ENCODE measurements at places on chromosomes 4 and X.

DNA sequence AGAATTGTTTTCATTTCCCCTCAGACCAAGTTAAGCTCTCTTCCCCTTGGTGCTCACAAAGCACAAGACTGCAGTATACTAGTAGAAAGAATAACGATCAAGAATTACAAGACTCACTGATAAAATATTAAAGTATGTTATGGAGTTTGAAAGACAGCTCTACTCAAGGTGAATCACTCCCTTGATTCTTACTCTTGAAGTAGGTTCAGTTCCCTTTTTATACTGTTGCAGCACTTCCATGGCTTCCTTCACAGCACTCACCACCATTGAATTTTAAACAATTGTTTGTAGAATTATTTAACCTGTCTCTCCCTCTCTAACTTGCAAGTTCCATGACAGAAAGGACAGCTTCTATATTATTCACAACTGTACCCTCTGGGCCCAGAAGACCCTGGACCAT lies 42.2 kb downstream of the CASK start:
- no peak for DNase-seq

DNA sequence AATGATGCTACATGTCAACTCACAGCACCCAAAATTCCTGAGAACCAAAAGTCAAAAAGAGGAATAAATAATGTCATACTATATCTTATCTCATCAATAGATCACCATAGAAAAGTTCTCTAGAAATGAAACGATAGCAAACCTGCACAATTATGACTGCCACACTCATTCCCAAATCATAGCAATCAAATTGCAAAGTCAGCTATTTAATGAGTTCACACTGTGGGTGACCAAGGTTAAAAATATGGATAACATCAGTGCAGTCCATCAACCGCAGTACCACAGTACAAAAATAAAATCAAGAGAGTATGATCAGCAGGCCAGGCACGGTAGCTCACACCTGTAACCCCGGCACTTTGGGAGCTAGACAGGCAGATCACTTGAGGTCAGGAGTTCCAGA lies 62.3 kb downstream of the ATRX start:
- DNase-seq, result no peak

DNA sequence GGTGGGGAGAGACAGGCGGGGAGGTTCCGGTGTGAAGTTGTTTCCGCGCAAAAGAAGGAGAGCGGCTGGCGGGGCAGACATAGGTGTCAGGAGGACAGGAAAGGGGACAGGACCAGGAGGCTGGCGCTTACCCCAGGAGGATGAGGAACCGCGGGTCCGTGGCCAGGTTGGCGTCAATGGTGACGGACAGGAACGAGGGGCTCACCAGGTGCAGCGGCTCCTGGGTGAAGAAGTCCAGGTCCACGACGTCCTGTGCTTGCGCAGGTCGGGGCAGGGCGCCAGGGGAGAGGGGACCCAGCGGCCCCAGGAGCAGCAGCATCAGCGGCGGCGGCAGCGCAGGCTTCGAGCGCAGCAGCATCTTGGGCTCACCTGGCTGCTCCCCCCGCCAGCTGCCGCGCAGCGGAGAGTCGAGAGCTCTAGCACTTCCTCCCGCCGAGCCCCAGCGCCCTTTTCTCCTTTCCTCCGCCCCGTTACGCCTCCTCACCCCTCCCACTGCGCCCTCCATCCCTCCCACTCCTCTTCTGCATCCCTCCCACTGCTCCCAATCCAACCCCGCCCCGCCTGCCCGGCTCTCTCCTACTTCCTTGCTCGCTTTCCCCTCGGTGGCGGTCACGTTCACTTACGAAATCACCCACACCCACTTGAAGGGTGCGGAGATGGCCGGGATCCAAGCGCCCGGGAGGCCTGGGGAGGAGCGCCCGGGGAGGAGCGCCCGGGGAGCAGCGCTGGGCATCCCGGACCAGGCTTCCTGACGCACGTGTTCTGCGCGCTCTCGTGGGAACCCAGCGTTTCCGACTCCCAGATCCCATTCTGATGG lies at the start of gene HPSE:
Gene HPSE (minus strand): TSS at position 424 of the 817 bp plus-strand sequence. CDS start 66 bp downstream, at position 358.
- peak; percentile 65 for DNase-seq

DNA sequence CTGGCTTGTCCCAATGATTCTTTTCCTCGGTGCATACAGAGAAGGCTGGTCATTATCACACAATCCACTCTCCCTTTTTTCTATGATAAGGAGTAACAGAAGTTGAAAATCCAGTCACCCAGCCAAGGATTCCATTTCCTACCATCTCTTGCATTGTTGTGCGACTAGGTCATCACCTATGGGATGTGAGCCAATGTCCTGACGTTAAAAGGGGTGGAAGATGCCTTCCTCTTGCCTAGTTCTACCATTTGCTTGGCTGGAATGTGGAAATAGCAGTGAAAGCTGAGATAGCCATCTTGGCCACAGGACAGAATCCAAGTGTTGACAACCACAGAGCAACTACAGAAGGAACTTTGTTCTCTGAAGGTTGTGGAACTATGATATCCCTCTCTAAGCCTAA lies 132.2 kb upstream of the KIT start:
- no peak for DNase-seq

DNA sequence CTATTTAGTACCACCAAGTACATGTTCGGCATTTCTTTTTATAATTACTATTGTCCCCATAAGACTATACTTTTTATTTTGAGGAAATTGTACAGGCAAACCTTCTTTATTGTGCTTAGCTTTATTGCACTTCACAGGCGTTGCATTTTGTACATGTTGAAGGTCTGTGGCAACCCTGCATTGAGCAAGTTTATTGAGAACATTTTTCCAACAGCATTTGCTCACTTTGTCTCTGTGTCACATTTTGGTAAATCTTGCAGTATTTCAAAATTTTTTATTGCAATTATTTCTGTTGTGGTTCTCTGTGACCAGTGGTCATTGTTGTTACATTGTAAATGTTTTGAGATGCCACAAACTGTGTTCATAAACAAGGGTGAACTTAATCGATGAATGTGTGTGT lies 10.8 kb upstream of the CXCL5 start:
- no peak for DNase-seq

GRCh38 chrX:10938365-10938923 lies 172.7 kb upstream of the HCCS start:
- DNase-seq, result no peak

DNA sequence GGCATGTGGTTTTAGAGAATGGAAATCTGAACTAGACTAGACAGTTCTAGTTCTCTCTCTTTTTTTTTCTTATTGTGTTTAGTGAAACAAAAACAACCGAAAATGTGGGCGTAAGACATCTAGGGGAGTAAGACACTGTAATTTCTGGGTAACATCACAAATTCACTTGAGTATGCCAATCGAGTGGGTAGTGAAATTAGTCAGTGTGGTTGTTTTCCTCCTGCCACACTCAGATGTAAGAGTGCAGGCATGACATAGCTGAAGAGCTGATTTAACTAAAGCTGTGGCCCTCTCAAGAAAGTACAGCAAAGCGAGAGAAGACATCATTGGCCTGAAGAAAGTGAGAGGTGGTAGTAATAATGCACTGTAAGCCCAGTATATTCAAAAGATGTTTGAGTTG lies 1585.3 kb upstream of the AGA start:
- no peak for DNase-seq

DNA sequence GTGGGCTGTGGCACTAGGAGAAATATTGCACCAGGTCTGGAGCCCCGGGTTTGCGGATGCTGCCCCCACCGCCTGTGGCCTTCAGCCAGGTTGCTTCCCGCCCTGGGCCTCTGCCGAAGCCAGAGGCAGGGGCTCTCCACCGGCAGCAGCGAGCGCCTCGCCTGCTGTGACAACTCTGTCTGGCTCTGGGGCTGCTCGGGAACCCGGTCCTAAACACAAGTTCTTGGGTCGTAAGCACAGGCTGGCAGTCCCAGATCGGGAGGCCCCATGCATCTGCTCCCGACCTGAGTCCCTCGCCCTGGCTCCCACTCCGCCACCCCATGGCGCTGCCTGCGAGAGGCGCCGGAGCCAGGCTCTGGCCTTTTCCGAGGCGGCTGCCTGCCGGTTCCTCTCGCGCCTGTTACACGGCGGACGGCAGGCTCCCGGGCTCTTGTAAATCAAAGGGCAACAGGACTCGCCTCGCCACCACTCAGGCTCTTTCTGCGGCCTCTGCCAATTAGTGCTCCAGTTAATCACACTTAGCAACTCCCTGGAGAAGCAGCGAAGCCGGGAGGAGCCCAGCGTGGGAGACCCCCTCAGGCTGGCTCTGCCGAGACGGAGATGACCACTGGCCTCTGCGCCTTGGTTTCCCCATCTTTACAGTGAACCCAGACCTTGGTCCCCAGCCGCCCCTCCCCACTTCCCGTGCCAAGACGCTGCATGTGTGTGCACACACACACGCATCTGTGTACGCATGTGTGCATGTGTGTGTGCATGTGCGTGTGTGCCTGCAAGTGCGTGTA lies 109.2 kb downstream of the DCTD start:
- DNase-seq, result no peak

- DNase-seq, result no peak
Observed at GRCh38 chr4:168711197-168712140, 214.6 kb downstream of the PALLD start.

DNA sequence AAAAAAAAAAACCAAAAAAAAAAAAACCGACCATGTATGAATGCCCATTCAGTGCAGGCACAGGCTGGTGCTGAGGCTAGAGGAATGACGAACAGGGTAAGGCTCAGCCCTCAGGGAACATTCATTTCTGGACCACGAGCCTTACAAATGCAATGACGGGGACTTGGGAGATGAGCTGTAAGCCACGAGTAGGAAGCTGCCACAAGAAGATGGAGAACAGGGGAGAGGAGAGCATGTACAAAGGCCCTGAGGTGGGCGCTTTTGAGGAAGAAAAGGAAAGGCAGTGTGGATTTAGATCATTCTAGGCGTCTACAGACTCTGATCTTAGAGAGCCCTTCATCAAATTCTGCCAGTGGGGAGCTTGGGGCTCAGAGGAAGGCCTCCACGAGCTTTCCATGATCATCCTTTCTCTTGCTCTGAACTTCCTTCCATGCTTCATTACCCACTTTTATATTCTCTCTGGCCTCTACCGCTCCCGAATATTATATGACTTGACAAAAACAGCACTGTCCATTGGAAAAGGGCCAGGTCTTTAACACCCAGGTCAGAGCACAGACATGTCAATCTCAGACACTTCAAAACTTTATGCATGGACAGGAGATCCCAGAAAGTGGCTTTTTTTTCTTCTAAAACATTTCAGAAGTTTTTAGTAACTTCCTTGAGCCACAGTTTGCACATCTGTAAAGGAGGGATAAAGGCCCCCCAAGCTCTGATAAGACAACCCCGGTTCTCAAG lies 3.3 kb upstream of the ZNF518B start:
- DNase-seq, result no peak

GRCh38 chr4:156378033-156378665 lies 424.5 kb upstream of the CTSO start:
- no peak for DNase-seq

DNA sequence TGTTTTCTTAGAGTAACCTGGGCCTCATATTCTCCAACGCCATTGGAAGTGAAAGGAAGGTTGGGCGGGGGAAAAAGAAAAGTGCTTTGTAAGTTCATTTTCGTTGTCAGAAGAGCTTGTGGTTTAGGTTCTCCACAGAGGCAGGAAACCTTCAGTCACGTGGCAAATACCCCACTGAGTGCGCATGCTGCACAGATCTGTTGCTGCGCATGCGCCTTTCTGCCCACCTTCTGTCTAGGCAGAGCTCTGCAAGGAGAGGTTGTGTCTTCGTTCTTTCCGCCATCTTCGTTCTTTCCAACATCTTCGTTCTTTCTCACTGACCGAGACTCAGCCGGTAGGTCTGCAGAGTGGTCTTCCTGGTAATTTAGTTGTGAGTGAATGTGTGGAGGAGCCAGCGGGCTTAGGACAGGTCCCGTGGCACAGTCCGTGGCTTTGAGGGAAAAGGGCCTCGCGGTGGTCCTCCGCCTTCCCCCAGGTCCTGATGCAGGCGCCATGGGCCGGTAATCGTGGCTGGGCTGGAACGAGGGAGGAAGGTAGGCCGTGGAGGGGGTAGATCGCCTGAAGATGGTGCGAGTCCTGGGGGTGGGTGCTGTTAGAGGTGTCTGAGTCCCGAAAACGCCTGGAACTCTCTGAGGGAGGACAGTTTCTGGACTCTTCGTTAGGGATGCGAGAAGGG lies at the start of gene PAGE5:
Gene PAGE5 (plus strand): TSS at position 228 of the 676 bp plus-strand sequence. CDS start 1,037 bp downstream, outside the sequence.
- DNase-seq, result peak; percentile 10

DNA sequence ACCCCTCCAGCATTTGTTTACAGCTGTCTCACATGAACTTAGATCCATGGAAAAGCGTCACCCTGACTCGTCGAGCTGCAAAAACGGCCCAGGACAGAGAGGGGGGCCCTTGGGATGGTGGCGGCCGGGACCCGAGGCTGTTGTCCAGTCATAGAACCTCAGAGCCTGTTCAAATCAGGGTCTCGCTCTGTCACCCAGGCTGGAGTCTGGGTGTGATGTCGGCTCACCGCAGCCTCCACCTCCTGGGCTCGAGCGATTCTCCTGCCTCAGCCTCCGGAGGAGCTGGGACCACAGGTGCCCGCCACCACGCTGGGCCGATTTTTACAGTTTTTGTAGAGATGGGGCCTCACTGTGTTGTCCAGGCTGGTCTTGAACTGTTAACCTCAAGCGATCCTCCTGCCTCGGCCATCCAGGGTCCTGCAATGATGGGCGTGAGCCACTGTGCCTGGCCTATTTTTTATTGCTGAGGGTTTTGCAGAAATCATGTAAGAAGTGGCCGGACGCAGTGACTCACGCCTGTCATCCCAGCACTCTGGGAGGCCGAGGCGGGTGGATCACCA lies 42.6 kb upstream of the PPP2R3B start:
- no peak for DNase-seq

DNA sequence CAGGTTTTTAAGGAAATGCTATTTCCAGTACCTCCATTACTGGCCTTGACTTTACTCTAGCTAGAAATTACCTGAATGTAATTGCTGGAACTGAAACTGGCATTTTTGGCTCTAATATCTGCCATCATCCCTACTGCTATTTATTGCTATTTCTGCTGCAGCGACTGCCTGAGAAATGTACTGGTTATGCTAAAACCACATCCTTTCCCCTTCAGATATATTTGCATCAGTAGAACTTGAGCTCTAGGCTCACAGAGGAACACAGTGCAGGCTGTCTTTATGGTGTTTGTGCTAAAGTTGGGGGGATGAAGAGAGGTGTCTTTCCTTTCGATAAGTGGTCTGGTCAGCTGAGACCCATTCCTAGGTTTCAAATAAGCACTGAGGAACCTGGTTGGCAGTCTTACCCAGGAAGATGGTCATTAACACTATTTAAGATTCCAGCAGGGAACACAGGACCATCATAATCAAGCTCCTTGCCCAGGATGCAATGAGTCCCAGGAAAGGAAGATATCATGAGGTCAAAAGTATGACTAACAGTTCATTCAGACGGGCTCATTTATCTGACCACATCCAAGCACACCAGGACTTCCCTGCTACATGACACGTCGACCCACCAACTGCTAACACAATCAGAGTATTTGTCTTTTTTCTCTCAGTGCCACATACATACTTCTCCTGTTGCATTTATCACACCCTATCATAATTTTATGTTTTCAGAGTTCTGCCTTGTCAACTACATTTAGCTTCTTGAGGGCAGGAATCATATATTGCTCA lies 137.4 kb downstream of the GABRA3 start:
- no peak for DNase-seq

DNA sequence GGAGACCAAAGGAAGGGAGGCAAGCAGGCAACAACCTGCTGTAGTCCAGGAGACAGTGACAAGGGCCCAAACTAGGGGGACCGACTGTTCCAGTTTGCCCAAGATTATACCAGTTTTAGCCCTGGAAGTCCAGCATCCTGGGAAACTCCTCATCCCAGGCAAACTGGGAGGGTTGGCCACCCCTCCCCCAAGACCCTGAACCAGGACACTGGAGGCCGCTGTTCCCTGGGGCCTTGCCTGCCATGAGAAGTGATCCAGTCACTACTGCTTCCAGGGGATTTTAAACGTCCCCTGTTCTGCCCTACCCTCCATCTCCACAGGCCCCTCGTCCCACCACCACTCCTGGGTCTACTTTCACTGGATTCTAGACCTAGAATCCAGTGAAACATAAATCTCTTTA lies 4.3 kb upstream of the DGAT2L6 start:
- no peak for DNase-seq

All from stimulated activated CD4-positive, alpha-beta T cell treated with anti-CD3 and anti-CD28 coated beads, Interleukin-4, amount 100 ng/mL, for 4 hours (primary cell).